Fibroblast of skin of scalp (primary cell): ENCODE measurements at places on chromosomes 12 and 14.

GRCh38 chr14:49766839-49767238 lies 1.1 kb upstream of the KLHDC2 start:
- DNase-seq: no peak

DNA sequence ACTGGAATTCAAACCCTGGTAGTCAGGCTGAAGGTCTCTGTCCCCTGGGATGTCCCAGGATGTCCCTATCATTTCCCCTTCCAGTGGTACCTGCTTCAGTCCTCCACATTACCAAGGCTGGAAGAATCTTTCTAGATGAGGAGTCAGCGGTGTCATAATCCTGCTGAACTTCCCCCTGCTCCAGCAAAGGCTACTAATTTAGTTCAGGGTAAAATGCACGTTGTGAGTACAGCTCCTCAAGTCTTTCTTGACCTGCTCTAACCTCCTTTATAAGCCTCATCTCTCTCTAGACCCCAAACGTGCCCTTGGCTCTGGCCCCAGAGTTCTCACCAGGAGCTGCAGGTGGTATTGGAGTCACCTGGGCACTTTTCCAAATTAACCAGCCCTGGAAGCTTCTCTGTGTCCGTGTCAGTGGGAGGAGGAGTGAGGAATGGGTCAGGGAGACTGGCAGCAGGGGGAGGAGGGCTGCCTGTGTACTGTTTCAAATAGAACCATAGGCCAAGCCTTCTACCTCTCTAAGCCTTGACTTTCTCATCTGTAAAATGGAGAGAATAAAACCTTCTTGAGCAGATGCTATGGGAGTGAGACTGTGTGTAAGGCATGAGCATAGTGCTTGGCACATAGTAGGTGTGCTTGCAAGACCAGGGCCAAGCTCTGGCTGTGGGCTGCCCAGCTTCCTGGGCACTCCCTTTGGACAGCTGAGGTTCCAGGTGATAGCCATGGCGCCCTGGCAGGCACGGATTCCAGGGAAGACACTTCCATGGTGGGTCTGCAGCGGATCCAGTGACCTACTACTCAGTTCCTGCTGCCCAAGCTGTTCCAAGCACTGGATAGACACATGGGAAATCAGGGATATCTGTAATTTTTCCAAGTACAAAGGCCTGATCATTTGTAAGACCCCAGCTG lies 24.5 kb downstream of the ASB2 start:
- DNase-seq: no peak

DNA sequence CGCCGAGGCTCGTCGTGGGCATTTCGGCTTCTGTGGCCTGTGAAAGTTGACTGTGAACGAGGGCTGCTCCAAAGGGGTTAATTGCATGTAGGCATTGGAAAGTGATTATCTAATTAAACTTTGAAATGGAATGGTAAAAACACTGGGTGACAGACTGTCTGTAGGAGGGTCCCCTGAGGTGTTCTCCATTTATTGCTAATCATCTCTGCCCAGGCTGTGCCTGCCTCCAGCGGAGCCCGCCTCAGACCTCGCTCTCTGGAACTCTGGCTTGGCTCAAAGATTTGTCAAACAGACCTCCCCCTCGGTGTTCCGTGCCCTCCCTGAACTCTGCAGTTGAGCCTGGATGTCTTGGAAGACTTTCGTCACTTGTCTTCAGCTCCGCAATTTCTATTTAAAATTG lies 50.2 kb upstream of the VRK1 start:
- no peak for DNase-seq

- no peak for DNase-seq
Measured at GRCh38 chr14:96385385-96385784, 6.5 kb upstream of the AK7 start.
